ENCODE measurements at places on chromosomes 6 and 20.

GRCh38 chr6:122878796-122879195 lies 89.7 kb downstream of the SMPDL3A start:
- DNase-seq = no peak

DNA sequence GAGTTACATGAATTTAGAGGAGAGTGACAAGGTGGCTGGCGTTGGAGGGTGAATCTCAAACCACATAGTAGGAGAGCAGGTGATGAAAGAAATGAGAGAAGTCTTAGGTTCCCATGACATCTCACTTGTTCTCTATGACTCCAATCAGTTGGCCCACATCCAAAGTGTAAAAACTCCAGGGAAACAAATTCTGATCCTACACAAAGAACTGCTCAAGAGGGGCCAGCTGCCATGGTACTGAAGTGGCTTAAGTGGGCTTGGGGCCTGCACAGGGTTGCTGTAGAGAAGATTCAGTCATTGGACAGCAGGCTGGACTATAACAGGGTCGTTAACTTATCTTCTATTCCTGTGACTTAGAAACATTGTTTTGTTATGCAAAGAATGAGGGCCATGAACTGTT lies 7.6 kb upstream of the ADGRF4 start:
- no peak for DNase-seq

DNA sequence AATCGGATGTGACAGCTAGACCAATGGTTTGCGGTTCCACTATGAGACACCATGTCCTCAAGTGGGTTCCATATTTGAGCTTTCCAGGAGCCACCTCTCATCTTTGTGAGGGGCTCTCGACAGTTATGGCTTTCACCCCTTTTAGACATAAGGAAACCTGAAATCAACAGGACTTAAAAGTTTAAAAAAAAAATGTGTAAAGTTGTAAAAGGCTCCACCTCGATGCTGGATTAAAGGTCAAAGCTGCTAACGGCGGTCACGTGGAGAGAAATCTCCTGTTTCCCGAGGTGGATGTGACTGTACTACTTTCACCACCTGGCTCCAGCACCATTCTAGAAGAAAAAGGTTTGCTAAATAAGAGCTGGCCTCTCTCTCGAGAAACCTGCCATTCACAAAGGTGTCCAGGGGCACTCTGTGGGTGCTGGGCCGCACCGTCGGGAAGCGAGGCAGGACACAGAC lies 542 bp downstream of the ATP5F1E start:
- DNase-seq = no peak

- DNase-seq = peak; percentile 78
Measured at GRCh38 chr6:31068669-31069340, 43.6 kb downstream of the C6orf15 start.

DNA sequence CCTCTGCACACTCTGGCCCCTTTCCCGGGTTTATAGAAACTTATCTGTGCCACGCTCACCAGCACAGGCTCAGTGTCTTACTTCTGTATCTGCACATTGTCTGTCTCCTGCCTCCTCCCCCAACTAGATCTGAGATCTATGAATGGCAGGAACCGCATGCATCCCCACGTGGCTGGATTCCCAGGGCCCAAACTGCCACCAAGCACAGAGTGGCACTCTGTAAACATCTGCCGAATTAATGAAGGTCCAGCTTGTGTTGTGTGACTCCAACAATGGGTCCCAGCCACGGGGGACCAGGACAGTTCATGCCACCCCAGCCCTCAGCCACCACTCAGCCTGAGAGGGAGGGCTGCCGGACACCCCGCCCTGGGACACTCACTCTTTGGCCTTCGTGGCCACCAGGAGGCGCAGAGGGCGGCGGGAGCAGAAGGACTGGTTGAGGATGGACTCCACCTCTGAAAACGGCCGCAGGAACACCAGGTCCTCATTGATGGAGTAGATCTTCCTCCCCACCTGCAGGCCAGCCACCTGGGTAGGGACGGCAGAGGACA lies 171.1 kb downstream of the PREX1 start:
- no peak for DNase-seq

DNA sequence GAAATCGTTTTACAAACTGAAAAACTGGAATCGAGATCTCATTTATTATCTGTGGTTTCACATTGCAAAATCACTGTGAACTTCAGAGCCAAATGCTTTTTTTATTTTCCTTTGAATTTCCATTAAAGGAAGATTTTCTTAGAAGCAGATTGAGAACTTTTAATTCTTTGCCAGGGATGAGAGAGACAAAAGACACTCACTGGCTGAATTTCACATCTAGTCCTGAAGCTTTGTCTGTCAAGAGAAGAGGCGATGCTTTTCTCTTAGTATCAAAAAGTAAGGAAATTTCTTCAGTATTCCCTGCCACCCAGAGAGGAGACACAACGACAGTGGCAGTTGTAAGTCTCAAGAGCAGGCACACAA lies 141.8 kb downstream of the TMEM200A start:
- DNase-seq = no peak

DNA sequence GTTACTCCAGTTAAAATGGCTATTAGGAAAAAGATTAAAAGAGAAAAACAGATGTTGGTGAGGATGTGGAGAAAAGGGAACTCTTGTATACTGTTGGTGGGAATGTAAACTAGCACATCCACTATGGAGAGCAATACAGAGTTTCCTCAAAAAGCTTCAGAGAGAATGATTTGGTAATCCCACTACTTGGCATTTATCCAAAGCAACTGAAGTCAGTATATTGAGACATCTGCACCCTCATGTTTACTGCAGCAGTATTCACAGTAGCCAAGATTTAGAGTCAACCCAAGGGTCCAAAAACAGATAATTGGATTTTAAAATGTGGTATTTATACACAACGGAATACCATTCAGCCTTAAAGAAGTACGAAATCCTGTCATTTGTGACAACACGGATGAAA lies 469.5 kb downstream of the QKI start:
- no peak for DNase-seq

DNA sequence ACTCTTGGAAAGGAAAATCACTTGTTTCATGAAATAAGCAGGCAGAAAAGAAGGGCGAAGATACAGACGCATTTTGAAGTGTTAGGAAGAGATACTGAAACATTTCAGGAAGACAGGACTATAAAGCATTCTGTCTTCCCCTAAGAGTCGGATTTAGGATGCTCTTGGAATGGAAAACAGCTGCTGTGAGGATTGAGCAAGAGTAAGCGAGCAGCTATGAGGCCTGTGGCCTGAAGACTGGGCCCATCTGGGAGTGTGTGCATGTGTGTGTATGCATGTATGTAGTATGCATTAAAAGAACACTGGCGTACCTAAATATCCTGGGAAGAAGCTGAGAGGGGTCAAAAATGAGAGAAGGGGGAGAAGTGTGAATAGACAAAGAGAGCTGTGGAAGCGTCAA lies 83.6 kb downstream of the SIM1 start:
- DNase-seq = no peak

DNA sequence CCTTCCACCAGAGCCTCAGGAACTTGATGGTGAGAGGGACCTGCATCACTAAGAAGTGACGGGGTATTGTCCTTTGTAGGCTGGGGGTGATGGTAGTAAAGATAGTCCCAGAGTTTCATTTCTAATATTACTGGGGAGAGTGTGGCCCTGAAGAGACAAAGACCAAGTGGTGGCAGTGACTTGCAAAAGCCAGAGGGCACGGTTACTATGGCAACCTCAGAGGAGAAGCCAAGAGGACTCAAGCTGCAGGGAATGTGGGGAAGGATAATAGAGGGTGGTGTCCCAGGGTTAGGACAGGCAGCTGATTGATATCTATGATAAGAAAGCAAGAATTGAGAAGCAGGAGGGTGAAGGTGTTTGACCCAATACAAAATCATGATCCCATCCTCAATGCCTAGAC lies 42.5 kb downstream of the HLA-G start:
- DNase-seq = no peak

DNA sequence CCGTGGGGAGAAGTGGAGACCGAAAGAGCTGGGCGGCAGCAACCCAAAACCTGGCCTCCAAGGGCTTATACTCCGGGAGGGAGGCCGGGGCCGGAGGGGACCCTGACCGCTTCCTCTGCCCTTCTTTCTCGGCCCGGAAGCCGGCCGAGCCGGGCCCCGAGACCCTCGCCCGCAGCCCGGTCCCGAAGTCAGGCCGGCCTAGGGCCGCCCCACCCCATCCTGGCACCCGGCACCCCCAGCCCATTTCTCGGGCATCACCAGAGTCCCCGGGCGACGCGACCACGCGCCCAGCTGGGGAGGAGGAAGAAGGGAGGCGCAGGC lies 572 bp upstream of the ZDHHC14 start:
- no peak for DNase-seq

DNA sequence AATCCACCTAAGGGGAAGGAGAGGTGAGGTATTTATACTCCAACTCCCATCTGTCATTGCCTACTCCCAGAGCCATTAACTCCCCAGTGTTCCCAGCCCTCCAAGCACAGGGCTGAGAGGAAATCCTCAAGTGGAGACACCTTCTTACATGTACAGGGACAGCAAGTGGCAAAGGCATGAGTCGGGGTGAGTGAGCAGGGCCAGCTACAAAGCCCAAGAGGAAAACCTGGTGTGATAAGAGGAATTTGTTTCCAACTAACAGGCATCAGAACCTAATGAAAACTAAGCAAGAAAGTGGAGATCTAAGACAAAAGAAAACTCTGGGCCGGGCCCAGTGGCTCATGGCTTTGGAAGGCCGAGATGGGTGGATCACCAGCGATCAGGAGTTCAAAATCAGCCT lies 70.0 kb upstream of the SRSF6 start:
- no peak for DNase-seq

DNA sequence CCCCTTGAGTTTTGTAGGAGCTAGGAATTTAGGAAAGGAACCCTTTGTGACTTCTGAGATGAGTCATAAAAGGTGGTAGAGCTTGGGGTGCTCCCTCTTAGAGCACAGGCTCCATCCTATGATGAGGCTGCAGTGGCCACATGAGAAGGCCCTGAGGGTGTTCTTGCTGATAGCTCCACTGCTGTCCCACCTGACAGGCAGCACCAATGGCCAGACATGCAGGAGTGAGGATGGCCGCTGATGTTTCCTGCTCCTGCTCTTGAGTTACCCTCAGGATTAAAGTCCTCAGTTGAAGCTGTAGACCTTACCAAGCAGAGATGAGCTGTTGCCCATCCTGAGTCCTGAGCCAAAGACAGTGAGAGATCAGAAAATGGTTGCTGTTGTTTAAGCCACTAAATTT lies 512.1 kb downstream of the CDH26 start:
- no peak for DNase-seq

- DNase-seq = no peak
Measured at GRCh38 chr6:113202852-113203714, 654.1 kb upstream of the MARCKS start.

- DNase-seq = peak; percentile 22
Measured at GRCh38 chr20:21503345-21503744, 10.5 kb downstream of the NKX2-2 start.

DNA sequence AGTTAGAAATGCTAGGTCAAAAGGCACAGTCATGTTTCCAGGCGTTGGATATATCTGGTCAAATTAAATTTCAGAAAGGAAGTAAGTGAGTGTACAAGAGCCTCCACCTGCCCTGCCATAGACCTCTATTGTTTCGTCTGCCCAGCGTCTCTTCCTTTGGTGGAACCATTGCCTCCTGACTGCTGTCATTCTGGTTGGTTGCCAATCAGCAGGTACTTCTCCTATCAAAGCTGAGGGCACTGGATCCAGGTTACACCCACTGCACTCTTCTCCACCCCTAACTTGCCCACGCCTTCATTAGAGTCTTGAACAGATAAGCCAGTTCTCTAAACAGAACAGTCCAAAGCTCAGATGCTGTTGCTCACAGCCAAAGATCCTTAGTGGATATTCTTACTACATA lies 2.6 kb upstream of the WFDC5 start:
- DNase-seq = no peak

- DNase-seq = peak; percentile 49
Measured at GRCh38 chr20:63215101-63216040, 560 bp downstream of the YTHDF1 start.

GRCh38 chr6:148818939-148819575 lies 72.2 kb downstream of the UST start:
- no peak for DNase-seq

DNA sequence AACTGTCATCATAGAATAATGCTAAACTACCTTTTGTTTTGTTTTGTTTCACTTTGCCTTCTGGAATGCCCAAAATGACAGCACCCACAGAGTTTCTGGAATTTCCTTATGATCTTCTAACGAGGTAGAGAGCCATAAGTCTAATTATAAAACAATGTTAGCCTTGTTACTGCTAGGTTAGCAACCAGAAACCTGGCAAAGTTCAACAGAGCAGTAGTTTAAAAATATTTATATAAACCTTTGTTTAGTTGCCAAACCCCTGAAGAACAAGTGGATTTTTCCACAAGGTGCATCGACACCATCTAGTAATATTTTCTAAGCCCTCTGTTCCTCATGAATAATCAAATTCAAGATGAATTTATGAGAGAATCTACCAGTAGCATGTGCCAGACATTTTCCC lies 27.6 kb upstream of the IPCEF1 start:
- DNase-seq = no peak

DNA sequence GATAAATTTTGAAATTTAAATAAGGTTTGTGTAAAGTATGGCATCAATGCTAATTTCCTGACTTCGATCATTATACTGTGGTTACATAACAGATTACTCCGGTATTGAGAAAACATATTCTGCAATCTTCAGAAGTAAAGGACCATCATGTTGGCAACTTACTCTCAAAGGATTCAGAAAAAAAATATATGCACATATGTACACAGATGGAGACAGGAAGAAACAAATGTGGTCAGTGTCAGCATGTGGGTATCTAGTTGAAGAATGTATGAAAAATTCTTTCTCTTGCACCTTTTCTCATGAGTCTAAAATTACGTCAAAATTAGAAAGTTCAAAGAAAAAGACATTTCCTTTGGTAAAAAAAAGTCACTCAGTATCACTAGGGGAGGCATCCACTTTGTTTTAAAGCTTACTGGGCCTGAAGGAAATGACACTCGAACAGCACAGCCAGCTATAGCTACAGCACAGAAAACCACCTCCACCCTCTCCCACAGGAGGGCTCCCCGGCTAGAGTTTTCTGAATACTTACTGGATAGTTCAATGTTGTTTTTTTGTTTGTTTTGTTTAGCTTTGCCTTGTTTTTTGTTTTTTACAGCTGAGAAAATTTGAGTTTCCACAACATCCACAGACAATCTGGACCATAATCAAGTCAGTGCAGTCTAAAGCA lies 317.2 kb upstream of the AGPAT4 start:
- no peak for DNase-seq

DNA sequence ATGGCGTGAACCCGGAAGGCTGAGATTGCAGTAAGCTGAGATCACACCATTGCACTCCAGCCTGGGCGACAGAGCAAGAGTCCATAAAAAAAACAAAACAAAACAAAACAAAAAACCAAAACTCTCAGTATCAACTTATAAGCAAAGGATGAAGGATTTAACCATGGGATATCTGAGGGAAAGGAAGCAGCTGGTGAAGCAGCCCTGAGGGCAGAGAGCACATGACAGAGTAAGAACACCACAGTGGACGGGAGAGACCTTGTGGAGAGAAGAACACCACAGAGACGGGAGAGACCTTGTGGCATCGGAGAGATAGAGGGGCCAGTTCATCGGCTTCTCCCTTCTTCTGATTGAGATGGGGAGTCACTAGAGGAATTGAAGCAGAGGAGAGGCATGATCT lies 697.2 kb downstream of the HDGFL1 start:
- DNase-seq = no peak

Data from activated naive CD4-positive, alpha-beta T cell treated with anti-CD3 and anti-CD28 coated beads, Interleukin-2, amount 10 ng/mL, durations not matched to agents 7 days and 5 days (primary cell).